MCF 10A (cell line): ENCODE measurements at places on chromosomes 4 and X. TPM values are rescaled to one million over a fixed set of nuclear protein-coding genes. Genes with fewer than 3 reads are reported as not detected.

DNA sequence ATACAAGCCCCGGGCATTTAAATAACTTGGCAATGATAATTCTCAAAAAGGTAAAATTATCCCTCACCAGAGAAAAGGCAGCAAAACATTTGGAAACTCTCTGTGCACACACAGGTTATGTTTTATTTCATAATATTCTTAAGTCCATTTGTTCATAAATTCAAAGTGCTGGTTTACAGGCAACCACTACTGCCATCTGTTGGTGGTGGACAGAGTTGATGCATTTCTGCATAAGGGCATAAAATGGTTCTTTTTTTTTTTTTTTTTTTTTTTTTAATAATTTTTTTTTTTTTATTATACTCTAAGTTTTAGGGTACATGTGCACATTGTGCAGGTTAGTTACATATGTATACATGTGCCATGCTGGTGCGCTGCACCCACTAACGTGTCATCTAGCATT is 31.5 kb upstream of the IL21 start:
- DNase-seq, result peak; percentile 62

- no peak for DNase-seq
Observed at GRCh38 chr4:47519239-47519883, 34.3 kb downstream of the ATP10D start.

DNA sequence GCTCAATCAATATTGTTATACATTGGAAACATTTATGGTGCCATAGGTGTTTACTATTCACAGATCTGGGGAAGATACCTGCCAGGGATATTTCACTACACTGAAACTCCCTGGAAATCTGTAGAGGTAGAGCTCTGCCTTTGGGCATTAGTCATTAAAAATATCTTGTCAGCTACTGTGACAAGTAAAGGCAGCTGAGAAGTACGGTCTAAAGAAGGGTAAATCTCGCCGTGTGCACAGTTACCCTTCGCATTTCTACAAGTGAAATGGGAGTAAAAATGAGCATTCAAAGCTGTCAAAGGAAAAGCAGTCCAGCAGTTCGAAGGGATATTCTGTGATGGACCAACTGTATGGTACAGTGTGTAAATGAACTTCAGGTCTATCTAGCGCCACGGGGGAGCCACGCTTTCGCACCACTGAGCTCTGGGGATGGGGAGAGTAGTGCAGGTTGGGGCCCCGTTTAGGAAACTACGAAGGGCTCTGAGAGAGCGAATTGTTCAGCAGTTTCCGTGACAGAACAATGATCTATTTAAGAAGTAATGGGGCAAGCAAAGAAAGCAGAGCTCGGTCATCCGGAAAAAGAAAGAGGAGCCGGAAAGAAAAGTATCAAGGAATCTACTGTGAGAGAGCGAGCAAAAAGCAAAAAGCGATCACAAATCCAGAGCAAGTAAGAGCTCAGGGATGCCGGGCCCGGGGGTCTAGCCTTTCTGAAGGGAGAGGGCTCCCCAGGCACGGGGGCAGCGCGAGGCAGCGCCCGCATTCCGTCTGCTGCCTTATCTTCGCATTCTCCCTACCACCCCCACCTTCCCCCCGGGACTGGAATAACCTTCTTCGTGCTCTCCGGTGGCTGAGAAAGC is 646 bp downstream of the TIGD4 start:
- DNase-seq, result peak; percentile 12

GRCh38 chrX:43805579-43805978 is 76.7 kb downstream of the MAOB start:
- peak; percentile 8 for DNase-seq

DNA sequence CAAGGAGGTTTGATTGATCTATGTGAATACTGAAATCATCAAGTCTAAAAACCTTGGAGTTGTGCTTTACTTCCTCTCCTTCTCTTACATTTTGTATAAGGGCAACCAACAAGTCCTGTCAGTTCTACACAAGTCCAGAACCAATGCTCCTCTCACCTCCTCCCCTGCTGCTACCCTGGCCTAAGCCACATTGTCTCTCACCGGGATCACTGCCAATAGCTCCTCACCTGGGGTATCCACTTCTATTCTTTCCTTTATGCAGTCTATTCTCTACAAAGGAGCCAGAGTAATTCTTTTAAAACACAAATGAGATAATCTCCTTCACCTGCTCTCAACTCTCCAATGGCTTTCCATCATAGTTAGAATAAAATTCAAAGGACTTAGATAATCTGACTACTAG is 13.3 kb upstream of the ARHGEF6 start:
- no peak for DNase-seq

- DNase-seq, result no peak
Observed at GRCh38 chr4:141402712-141403111, 182.0 kb downstream of the ZNF330 start.

Gene SUPT20HL1
- total RNA-seq, result not detected in 2 replicates

GRCh38 chrX:81261576-81261975 is 59.7 kb downstream of the SH3BGRL start:
- peak; percentile 2 for DNase-seq

Gene PIM2
- 8.0 and 9.2 TPM in 2 replicates for total RNA-seq

DNA sequence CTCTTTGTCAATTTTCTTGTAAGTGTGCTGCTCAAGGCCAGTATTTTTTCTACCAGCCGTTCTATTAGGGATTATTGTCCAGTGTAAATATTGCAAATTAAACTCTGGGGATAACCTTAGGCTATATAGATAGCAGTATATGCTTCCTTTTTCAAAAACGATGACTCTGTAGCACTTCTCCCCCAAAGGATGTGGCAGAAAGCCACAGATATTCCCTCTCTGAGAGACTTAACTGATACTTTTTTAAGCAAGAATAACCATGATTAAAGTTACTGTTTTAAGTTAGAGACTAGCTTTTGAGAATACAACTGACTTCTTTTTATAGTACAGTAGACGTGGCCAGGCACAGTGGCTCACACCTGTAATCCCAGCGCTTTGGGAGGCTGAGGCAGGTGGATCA is 130.0 kb downstream of the FHIP1A start:
- DNase-seq, result no peak

DNA sequence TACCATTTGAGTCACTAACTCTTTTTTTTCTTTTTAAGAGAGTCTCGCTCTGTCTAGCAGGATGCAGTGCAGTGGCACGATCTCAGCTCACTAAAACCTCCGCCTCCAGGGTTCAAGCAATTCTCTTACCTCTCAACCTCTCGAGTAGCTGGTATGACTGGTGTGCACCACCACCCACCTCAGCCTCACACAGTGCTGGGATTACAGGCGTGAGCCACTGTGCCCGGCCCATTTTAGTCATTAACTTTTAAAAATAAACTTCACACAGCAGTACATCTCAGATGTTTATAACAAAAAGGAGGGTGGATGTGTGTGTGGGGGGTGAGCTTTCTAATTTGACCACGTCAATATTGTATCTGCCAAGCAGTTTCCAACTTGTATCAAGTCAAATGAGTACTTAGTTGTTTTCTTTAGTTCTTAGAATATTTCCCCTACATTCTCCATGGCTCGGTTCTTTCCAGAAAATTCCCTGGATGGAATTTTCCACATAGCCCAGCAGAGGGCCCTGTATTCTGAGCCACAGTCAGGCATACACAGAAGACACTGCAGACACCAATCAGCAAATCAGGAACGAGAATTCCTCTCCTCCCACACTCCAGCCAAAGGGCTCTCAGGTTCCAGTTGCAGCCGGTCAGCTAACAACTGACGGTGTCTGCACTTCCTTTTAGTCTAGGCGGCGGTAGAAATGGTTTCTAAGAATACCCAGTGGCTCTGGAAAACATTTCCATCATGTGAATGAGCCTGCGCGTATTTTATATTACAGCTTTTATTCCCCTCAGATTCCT is 20.1 kb upstream of the ARAF start:
- peak; percentile 84 for DNase-seq

DNA sequence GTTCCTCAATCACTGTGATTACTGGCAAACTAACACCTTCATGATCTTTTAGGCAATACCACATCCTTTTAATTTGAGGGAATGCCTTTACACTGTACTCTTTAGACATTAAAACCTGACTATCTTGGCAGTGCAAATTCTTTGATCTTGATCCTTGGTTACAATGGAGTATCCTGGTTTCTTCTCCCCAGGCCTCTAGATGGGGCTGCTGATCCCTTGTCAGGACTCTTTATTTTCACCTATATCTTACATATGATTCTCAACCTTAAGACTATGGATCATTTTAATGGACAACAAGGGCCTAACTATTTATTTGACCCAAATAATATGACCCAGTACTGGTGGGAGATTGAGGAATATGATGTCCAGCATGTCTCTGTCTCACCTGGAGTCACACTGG is 1005.5 kb upstream of the INTU start:
- DNase-seq, result peak; percentile 63

GRCh38 chr4:40656201-40656863 is 26.7 kb upstream of the RBM47 start:
- DNase-seq, result no peak

Gene LIN54
- 16.0 and 16.5 TPM in 2 replicates for total RNA-seq

Gene CXorf49B
- not detected in 2 replicates for total RNA-seq

Gene CYLC1
- not detected in 2 replicates for total RNA-seq
